Brain microvascular endothelial cell (primary cell): ENCODE measurements at places on chromosomes 12 and 14.

GRCh38 chr14:49970474-49971147 lies 77.7 kb downstream of the ARF6 start:
- peak; percentile 45 for DNase-seq

DNA sequence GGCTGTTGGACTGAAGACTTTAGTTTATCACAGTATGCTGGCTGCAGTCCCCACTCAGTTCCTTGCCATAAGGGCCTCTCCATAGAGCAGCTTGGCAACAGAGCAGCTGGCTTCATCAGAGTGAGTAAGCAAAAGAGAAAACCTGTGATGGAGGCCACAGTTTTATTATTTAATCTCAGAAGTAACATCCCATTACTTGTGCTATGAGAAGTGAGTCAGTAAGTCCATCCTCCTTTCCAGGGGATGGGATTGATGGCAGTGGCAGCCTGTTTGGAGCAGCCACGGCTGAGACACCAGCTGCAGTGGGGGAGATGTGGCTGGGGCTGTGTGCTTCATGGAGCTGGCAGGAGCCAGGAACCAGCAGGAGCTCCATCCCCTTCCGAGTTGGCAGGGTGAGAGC lies 138.5 kb upstream of the SRRM4 start:
- DNase-seq, result no peak

DNA sequence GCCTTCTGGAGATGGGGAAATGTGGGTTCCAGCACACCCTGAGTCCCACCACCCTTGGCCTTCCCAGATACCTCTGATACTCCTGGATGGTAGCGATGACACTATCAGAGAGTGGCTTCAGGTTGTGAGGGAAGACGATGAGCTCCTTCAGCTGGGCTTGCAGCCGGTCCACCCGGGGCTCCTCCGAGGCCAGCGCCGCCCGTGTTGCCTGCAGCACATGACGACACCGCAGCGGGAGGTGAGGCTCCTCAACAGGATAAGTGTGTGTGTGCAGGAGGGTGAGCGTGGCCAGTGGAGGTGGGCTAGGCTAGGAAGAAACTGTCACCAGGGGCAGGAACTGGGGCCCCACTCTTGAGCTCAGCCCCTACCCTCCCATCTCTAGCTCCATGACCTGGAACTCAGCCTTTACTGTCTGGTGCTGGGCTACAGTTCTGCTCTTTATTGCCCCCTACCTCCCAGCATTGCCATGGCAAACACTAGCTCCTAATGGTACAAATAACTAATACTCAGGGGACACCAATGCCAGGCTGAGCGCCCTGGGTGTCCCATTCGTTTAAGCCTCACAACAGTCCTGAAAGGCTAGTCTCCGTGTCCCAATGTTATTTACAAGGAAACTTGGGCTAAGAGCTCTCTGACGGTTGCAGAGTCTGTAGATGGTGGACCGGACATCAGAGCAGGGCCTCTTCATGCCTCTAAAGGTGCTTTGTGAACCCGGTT lies 64.1 kb downstream of the SYNE3 start:
- peak; percentile 3 for DNase-seq

DNA sequence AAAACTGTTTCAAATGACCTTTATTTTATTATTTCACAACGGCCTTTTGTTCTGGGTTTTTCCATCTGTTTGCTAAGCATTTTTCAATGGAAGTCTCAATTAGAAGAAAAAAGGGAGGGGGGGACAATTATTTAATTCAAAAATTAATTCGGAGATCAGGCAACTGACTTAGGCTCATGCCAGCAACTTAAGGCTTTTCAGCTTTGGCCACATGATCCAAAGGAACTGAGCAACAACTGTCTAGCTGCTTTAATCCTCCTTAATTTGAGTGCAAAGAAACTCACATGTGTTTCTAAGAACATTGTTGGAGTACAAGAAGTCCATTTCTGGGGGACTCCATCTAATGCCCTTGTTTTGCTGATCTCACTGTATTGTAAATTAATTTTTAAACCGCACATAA lies 188.0 kb downstream of the EXOC5 start:
- no peak for DNase-seq

- DNase-seq, result no peak
Measured at GRCh38 chr14:66426451-66426850, 59.7 kb upstream of the CCDC196 start.

DNA sequence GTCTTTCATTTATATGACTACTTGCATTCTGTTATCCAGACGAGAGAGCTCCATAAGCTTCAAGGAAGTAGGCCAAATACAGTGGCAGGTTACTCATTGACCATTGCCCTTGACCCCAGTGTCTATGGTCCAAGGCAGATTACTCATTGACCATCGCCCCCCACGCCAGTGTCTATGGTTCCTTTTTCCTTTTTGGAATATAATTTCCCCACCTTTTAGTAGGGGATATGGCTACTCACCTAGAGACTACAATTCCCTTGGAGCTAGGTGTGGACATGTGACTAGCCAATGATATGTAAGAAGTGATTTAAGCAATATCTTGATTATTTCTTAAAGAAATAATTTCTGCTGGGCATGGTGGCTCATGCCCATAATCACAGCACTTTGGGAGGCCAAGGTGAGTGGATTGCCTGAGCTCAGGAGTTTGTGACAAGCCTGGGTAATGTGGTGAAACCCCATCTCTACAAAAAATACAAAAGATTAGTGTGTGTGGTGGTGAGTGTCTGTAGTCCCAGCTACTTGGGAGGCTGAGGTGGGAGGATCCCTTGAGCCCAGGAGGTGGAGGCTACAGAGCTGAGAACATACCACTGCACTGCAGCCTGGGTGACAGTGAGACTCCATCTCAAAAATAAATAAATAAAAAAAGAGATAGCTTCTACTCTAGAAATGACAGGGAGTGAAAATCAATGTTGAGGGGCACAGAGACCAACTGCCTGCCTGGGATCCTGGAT lies 32.6 kb downstream of the SIX4 start:
- DNase-seq, result no peak

- DNase-seq, result no peak
Measured at GRCh38 chr12:131383291-131383690, 327.6 kb upstream of the SFSWAP start.

- DNase-seq, result no peak
Measured at GRCh38 chr14:99664937-99665273, 19.2 kb upstream of the CYP46A1 start.

- DNase-seq, result no peak
Measured at GRCh38 chr14:34169561-34169960, 218.7 kb upstream of the EGLN3 start.

- DNase-seq, result peak; percentile 35
Measured at GRCh38 chr12:124392667-124393413, 97.9 kb downstream of the RFLNA start.

DNA sequence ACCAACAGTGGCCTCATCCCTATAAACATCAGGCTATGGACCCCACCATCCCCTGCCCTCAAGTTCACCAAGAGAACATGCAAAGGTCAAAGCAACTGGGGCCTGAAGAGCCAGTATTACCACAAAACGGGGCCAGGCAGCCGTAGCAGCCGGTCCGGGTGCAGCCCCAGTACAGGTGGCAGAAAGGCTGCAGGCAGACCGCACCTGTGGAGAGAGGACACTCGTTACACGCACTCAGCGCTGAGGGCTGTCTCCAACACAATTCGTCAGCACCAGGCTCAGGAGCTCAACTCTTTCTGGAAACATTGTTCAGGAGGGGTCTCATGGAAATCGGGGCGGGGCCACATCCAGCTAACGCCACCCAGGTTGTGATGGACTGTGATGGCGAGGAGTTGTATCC lies 19.9 kb upstream of the GOLGA3 start:
- no peak for DNase-seq

GRCh38 chr14:100713705-100714104 lies 13.0 kb upstream of the DLK1 start:
- DNase-seq, result no peak

DNA sequence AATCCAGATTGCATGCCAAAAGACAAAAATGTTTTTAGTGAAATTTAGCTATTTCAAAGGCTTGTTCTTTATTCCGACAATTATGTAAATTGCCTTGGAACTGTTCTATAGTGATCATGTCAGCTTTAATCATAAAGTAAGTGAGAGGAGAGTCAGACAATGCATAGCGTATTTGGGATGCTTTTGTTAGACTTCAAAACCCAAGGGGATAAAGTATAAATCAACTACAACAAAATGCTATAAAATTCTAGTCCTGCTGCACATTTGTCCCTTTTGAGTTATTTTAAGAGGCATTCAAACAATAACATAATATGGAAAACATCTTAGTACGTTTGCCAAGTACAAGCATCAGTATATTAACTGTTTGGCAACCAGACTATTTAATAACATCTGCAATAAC lies 11.3 kb downstream of the RTRAF start:
- DNase-seq, result no peak

DNA sequence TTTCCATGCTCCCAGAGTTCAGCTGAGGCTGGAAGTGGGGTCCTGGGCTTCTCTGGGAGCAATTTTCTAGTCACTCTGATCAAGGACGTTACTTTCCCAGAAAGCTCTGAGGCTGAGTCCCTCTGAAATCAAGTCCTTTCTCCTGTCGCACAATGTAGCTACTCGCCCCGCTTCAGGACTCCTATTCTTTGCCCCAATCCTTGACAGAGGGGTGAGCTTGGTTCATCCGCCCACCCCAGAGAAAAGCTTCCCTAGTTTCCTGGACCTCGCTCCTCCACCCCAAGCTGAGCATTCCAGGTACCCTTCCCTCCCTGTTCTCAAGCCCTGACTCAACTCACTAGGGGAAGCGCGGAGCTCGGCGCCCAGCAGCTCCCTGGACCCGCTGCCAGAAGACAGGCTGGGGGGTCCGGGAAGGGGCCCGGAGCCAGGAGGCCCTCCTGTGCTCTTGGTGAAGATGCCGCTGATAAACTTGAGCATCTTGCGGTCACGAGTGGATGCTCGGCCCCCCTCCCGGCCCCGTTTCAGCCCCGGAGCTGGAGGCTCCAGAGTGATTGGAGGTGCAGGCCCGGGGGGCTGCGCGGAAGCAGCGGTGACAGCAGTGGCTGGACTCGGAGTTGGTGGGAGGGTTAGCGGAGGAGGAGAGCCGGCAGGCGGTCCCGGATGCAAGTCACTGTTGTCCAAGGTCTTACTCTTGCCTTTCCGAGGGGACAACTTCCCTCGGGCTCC lies 1.6 kb downstream of the AGAP2 start:
- no peak for DNase-seq

- no peak for DNase-seq
Measured at GRCh38 chr12:49288922-49289555, 5.9 kb upstream of the PRPH start.

DNA sequence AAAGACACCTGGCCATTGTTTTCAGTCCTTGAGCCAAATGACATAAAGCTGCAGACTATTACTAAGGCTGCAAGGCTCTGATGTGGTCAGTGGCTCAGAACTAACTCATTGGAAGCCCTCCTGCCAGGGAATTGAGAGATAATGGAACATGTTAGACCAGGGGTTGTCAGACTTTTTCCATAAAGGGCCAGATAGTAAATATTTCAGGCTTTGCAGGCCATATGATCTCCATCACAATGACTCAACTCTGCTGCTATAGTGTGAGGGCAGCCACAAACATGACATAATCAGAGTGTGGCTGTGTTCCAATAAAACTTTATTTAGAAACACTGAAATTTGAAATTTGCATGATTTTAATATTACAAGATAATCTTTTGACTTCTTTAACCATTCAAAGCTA lies 140.3 kb downstream of the TMEM30B start:
- DNase-seq, result peak; percentile 88
